ENCODE measurements at places on chromosomes 7 and 10.

- DNase-seq, result no peak
Measured at GRCh38 chr10:124975977-124976514, 34.1 kb downstream of the ZRANB1 start.

DNA sequence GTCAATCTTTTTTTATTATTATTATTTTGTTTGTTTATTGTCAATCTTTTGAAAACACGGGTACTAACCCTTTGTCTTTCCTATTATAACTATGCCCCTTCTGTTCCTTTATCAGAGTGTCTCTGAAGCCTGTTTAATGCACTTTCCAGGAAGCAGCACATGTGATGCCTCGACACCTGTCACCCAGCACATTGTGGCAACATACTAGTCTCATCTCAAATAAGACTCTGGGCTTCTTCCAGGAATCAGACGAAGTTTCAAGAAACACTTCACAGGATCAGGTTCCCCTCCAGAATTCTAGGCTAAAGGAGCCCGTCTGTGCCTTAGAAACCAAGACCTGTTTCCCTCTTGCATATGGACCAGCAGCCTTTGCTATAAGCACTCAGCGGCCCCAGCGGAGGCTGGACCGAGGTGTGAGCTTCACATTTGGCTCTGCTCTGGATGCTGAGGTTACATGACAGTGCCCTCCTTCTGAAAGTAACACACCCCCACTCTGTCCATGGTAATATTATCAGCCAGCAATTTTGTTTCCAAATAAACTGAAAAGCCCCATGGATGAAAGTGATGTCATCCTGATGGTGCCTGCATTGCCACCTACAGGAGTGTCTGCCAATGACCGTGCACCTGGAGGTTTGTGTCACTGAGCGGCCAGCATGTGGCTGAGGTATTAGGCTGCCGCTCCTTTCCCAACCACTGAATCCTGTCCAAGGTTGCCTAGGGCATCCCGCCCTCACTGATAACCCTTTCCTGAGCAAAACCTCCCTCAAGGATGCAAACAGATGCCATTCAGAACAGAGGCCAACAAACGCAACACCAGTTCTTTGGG is 38.1 kb downstream of the MKI67 start:
- no peak for DNase-seq

- no peak for DNase-seq
Measured at GRCh38 chr7:155803418-155804376, 8.6 kb downstream of the SHH start.

GRCh38 chr7:91434836-91435235 is 170.6 kb downstream of the FZD1 start:
- DNase-seq, result no peak

GRCh38 chr10:87875929-87876571 is 12.6 kb downstream of the PTEN start:
- no peak for DNase-seq

Measured in stimulated activated CD8-positive, alpha-beta memory T cell treated with anti-CD3 and anti-CD28 coated beads, Interleukin-15, amount 100 ng/mL, for 24 hours (primary cell).